ENCODE measurements at places on chromosomes 5 and 9.

DNA sequence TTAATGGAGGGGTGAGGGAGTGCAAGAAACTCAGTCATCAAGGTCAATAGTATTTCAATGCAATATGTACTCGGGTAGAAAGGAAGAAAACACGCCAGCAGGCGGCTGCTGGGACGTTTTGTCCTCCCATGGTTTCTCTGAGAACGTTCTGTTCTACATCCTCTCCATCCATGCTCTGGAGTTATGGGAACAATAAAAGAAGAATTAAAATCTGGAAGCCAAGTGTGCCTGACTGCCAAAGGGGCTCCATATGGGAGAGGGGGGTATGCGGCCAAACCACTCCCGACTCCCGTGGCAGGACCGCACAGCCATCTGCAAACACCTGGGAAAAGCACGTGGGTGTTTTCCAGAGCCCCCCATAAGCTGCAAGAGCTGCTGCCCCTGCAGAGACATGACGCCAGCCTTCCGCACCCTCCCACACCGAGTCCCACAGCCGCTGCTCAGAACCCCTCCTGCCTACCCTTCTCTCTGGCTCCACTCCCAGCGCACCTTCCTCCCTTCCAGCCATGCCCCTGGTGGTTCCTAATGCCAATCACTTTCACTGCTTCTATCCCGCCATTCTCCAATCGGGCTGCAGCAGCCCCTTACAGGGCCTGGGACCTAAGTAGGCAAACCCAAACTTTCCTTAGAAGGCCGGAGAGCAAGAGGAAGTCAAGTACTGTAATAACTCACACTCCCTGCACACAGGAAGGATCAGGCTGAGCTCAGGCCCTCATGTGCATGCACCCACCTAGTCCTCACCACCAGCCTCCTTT, 241.6 kb downstream of the SYK start:
- DNase-seq = no peak
- no peak overlapping the region for H3K4me3 ChIP-seq
- H3K36me3 ChIP-seq = no peaks in the 10 kb centered on the region
- H3K27me3 ChIP-seq = no peaks in the 10 kb centered on the region
- H3K27ac ChIP-seq = no peak overlapping the region
- H3K4me1 ChIP-seq = peaks cover 6% of the 10 kb centered on the region

DNA sequence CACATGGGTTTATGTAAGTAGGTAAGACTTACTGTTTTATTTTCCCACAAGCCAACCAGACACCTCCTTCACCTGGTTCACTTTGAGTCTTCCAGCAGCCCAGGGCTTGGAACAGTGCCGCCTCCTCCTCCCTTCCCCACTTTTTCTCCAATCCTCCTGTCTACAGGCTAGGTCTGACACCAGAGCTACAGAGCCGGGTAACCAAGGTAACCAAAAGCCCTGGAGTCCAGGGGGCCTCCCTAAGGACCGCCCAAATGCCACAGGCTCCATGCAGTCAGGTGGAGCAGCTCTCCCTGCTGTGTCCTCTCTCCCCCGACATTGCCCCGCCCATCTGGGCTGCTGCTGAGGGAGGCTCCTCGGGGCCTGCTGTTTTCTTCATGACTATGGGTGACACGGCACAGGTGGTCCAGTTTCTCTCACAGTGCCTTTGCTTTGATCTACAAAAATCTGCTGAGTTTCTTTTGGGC, 138.0 kb upstream of the EFNA5 start:
- no peak for DNase-seq
- H3K27me3 ChIP-seq = no peaks in the 10 kb centered on the region
- H3K27ac ChIP-seq = no peak overlapping the region
- no peak overlapping the region for H3K4me3 ChIP-seq

GRCh38 chr5:146721073-146721815, 157.3 kb downstream of the PPP2R2B start:
- no peaks in the 10 kb centered on the region for H3K36me3 ChIP-seq
- H3K4me1 ChIP-seq = no peaks in the 10 kb centered on the region
- H3K4me3 ChIP-seq = no peak overlapping the region
- no peak for DNase-seq

- no peaks in the 10 kb centered on the region for H3K4me1 ChIP-seq
- H3K27ac ChIP-seq = no peak overlapping the region
- no peaks in the 10 kb centered on the region for H3K27me3 ChIP-seq
- H3K36me3 ChIP-seq = no peaks in the 10 kb centered on the region
- no peak overlapping the region for H3K4me3 ChIP-seq
Observed at GRCh38 chr5:111394586-111394985, 117.7 kb downstream of the STARD4 start.

DNA sequence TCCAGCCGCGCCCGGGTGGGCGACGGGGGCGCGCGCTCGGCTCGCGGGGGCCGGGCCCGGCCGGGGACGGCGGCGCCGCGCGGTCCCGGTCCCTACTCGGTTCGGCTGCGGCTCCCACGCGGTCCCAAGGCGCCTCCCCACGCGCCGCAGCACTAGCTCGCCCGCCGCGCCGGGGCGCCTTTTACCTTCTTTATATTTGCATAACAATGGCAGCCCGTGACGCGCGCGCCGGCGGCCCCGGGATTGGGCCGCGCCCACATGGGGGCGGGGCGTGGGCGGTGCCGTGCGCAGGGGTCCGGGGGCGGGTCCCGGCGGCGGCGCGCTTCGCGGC, at the start of gene NRARP:
Gene NRARP, minus strand, starts transcription at position 154 of the 331 bp plus-strand sequence. CDS start 343 bp downstream, outside the sequence.
- H3K4me1 ChIP-seq = 0 out of 2 replicates have a peak, but pooled peaks cover 3% of the 10 kb centered on the region
- H3K4me3 ChIP-seq = peak within 1 kb of the TSS; percentile 49
- H3K36me3 ChIP-seq = no peaks in the 10 kb centered on the region
- peaks cover 55% of the 10 kb centered on the region for H3K27me3 ChIP-seq
- peak; percentile 87 for DNase-seq
- no peak within 1 kb of the TSS for H3K27ac ChIP-seq

- no peak overlapping the region for H3K4me3 ChIP-seq
- H3K36me3 ChIP-seq = no peaks in the 10 kb centered on the region
- DNase-seq = no peak
- H3K27me3 ChIP-seq = no peaks in the 10 kb centered on the region
Observed at GRCh38 chr5:36491856-36492255, 114.5 kb upstream of the SLC1A3 start.

DNA sequence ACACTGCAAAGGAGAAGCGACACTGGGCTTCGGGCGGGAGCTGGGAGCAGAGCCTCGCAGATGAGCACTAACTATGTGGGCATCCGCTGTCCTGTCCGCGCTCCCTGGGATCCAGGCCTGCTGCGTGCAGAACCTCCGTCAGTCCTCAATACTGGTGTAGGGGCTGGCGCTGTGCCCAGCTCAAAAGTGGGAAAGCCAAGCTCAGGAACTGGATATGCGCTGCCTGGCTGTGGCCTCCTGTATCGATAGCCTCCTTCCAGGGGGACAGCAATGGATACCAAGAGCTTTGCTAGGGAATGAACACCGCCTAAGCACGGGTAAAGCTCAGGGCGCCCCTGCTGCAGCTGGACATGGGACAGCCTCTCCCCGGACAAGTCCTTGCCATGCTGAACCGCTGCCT, 270.4 kb downstream of the NSG2 start:
- no peak for DNase-seq
- no peaks in the 10 kb centered on the region for H3K36me3 ChIP-seq
- H3K27me3 ChIP-seq = no peaks in the 10 kb centered on the region

DNA sequence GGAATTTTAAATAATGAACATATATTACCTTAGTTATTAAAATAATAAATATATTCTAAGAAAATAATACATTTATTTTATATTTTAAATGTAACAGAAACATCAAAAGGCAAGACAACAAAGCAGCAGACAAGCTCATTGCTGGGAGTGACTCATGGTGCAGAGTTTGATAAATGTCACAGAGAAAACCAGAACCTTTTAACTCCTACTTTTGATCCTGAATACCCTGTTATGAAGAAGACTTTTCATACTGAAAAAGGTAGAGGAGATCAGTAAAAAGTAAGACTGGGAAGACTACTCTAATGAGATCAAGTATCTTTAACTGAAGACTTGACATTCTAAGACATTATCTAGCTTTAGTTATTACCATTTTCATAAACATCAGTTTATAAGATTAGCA, 99.0 kb upstream of the GNA14 start:
- no peak overlapping the region for H3K27ac ChIP-seq
- DNase-seq = no peak
- H3K4me3 ChIP-seq = no peak overlapping the region
- H3K36me3 ChIP-seq = no peaks in the 10 kb centered on the region
- H3K4me1 ChIP-seq = no peaks in the 10 kb centered on the region

DNA sequence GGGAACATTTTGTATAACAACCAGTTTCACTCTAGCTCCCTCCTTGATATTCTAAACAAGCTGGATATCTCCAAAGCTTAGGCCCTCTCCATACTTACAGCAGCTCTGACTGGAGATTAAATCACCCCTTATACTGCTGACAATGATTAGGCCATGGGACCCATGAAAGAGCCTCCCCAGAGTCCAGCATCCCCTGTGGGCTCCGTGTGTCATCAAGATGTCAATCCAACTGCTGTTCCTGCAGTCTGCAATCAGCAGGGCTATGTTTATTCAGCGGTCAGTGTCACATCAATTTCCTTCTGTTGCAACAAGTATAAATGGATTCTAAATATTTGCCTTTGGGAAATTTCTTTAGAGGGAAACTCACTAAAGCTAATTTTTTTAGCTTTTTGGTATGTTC, 26.6 kb downstream of the PCDHAC2 start:
- H3K4me1 ChIP-seq = no peaks in the 10 kb centered on the region
- H3K4me3 ChIP-seq = no peak overlapping the region
- H3K27me3 ChIP-seq = no peaks in the 10 kb centered on the region
- H3K36me3 ChIP-seq = no peaks in the 10 kb centered on the region
- H3K27ac ChIP-seq = no peak overlapping the region
- no peak for DNase-seq

GRCh38 chr5:133199417-133200178, 147.8 kb downstream of the HSPA4 start:
- H3K27ac ChIP-seq = no peak overlapping the region
- no peaks in the 10 kb centered on the region for H3K36me3 ChIP-seq
- no peak for DNase-seq
- no peak overlapping the region for H3K4me3 ChIP-seq

DNA sequence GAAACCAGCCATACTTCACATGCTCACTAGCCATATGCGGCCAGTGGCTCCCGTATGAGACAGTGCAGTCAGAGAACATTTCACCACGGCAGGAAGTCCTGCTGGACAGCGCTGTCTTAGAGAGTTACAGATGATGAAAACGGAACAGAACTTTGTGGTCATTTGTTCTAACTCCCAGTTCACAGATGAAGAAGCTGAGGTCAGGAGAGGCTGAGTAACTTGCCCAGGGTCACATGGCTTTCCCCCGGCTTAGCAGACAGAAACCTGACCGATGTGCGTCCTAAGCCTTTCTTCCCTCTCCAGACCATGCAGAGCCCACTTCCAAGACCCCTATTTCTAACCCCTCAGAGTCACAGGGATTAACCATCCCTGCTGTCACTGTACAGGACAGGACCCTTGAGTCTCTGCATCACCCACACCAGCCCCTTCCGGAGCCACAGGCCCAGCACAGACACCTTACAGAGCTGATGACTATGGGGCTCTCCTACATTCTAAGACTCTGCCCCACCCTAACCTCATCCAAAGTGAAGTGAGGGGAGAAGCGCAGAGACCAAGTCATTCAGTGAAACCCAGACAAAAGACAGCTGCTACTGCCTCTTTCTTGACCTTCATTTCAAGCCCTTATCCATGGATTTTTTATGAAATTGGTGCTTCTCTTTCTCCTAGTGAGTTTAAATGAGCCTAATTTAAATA, 86.9 kb downstream of the PTPN3 start:
- DNase-seq = no peak
- H3K27me3 ChIP-seq = no peaks in the 10 kb centered on the region
- H3K27ac ChIP-seq = no peak overlapping the region
- no peak overlapping the region for H3K4me3 ChIP-seq
- no peaks in the 10 kb centered on the region for H3K36me3 ChIP-seq

Measured in MM.1S (cell line).